ENCODE measurements at places on chromosomes 12 and 14.
A peak's percentile ranks its signal among the peaks of the same experiment; 100 is the strongest.

DNA sequence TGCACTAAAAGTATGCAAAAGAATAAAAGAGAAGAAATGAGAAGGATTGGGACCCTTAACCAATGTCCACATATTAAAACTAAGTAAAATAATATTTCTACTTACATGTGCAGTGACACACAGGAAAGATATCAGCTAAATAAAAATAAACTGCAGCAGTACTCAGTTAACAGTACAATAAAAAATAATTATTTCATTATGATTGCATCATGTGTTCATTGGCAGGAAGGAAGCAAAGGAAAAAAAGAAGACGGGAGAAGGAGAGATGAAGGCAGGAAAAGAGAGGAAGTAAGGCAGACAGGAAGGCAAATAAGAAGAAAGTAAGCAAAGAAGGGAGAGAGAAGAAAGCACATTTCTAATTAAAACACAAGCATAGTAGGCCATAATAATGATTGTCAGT is 33.0 kb downstream of the RASSF9 start:
- no peak for DNase-seq

- DNase-seq = peak; percentile 47
These were observed 441 bp downstream of the RAB5B start for GRCh38 chr12:55974308-55974730.

DNA sequence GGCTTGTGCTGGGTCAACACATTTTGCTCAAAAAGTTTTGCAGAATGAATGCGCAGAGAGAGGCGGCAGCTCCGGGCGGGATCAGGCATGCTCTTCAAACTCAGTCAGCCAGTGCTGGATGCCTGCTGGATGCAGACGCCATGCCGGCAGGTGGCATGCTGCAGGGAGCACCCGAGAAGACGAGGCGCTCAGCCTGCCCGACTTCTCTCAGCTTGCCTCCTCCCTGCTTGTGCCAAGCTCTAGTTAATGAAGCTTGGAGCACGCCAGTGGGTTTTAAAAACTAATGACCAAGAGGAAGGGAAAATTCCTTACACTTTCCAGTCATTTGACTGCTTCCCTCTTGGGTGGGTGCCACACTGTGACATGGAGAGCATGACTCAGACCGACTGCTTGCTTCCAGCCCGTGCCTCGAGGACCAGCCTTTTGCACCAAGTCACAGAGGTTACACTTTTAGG is 39.8 kb downstream of the SLC24A4 start:
- no peak for DNase-seq

DNA sequence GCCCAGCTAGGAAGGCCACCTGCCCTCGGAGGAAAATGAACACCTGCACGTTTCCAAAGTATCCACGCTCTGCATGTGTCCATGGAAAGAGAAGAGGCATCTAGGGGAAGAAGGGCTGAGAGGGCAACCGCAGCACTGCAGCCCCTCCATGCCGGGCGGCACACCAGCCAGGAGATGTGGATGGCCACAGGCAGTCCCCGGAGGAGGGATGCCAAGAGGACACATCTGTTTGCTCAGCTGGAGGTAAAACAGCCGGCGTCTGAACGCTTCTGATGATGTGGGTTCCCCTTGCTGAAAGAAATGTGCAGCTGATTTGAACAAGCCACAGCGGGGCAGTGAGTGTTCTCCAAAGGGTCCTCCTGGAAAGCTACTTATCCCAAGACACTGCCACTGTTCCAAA is 34.0 kb downstream of the CHGA start:
- no peak for DNase-seq

DNA sequence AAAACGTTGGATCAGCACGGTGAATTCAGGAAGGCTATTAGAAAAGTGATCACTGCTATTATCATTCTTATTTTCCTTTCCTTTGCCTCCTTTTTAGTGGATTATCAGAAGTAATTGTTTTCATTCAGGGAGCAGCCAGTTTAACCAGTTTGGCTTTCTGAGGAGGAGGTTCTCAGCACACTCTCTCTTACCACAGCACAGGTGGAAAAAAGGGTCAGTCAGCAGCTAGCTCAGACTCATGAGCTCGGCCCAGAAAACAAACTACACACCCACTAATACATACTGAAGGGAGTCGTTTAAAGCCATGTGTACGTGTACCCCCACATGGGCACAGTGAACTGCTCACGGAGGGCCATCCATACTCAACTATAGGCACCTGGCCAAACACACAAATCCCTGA is 23.2 kb upstream of the MAGOHB start:
- DNase-seq = no peak

DNA sequence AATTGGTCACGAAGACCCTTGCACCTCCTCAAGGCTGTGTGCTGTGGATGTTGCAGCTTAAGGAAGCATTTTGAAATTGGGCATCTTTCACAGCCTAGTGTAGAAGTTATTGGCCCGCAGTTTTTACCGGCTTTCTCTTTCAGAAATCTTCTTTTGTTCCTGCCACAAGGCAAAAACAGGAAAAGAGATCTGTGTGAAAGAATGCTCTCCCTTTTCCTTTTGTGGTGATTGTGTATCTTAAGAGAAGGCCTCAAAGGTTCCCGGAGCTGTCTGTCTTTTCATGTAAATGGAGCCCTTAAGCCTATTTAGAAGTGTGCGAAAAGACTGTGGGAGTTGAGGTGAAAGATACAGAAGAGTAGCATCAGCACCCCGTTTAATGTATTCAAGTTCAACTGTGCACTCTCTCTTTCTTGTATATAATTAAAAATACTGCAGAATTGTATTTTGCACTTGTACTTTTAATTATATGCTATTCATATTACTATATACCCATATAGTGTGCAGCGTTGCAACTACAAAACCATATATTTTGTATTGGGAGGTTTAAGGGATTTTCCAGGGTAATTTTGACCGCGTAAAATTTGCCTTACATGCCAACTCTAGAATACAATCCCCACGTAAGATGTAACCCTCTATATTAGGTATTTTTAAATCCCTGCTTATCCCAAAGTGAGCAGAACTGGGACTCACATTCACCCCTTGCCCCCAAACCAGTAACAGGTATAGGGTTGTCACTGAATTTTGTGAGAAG is 441.7 kb downstream of the RAD51B start:
- DNase-seq = no peak

DNA sequence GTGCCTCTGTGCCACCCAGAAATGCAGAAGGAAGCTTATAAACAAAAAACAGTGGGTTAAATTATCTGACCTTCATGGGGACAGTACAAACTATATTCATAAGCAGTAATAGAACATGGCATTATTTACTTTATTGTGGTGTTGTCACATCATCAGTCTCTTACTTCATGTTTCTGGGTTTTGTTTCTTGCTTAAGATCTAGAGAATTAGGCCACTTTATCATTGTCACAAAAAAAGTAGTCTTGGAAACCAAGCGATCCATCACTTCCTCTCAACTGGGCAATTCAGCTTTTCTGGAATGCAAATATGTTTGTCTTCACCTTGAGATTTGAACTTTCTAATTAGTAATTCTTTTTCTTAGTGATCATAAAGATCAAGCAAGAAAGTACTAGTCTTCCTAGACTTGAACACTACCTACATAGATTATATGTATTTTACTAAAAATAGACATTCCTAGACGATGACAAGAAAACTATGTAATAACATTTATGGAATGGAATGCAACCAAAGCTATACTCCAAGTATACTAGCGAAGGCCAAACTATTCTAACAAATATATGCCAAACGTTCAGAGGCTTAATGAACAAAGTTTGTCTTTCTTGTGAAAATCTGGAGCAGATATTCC is 363.4 kb downstream of the DAD1 start:
- DNase-seq = no peak

DNA sequence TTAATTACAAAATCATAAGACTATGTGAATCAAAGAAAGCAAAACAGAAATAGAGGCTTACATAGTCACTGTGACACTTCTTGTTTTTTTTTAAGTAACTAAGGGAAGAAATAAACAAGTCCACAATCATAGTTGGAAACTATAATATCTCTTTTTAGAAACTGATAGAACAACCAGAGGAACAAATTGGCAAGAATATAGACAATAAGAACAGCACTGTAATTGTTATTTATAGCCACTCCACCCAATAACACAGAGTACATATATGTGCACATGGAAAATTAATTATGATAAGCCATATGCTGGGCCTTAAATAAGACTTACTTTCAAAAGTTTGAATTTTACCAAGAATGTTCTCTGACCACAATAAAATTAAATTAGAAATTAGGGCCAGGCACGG is 101.1 kb downstream of the PLEKHG7 start:
- no peak for DNase-seq

DNA sequence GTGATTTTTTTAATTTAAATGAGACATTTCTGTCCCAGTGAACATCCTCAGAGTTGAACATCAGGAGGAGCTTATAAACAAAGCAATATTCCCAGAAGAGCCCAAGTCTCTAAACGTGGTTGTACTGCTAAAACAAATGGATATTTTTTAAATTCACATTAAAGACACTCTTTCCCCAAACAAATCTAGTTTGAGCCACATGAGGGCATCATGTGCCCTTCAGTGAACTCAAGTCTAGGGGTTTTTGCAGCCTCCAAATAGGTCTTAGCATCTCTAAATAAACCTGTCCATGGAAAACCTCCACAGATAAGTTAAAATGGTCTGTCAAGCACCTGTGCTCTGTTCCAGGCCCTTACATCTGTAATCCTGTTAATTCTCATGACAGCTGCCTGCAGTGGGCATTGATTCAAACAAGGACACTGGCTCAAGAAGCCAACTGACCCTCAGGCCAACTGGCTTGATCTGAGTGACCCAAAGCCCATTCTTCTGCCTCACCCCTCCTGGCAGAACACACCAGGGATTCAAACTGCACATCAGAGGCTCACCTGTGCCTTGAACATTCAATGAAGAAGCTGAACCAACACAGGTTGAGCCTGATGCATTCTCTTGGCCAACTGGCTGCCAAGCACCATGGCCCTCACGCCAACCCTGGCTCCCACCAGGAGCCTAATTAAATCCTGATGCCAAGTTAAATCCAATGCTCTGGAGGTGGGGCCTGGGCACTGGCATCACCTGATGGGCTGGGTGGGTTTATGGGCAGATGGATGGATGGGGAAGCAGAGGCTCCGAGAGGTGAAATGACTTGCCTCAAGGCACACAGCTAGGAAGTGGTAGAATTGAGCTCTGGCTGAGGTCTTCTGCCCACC is 8.6 kb downstream of the ISCU start:
- no peak for DNase-seq

DNA sequence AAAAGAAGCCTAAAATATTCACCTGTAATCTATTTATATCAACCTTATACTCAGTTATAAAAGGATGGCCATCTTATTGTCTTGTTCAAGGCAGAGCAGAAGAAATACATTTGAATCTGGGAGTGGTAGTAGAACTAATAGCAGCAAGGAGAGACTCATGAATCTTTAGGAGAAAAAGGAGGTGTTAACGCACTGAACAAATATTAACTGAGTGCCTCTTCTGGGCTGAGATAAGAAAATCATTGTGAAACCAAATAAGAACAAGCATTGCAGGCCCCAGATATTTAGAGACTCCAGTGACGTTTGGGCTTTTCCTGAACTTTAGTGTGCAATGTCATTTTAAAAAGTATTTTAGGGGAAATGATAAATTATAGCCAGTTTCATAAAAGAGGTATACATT is 790.6 kb downstream of the DIO2 start:
- DNase-seq = no peak

GRCh38 chr12:92261071-92261470 is 115.4 kb upstream of the BTG1 start:
- DNase-seq = no peak

GRCh38 chr12:92339198-92339821 is 193.7 kb upstream of the BTG1 start:
- DNase-seq = no peak

GRCh38 chr14:64942531-64943111 is at the start of gene GPX2:
GPX2 (minus strand) TSS chr14:64942745; CDS start chr14:64942726, 19 bp downstream.
- DNase-seq = no peak

DNA sequence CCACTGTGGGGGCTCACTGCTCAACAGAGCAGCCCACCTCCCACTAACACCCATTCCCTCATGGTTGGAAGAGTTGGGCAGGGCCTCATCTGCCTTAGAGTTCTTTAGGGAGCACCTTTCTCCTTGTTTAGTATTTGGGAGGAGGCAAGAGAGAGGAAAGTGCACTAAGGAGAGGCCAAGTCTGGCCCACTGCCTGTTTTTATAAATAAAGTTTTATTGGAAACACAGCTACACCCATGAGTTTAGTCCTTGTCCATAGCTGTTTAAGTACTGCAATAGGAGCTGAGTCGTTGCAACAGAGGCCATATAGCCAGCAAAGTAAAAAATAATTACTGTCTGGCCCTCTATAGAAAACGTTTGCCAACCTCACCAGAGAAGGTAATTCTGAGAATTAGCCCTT is 63.9 kb downstream of the C14orf132 start:
- DNase-seq = no peak

DNA sequence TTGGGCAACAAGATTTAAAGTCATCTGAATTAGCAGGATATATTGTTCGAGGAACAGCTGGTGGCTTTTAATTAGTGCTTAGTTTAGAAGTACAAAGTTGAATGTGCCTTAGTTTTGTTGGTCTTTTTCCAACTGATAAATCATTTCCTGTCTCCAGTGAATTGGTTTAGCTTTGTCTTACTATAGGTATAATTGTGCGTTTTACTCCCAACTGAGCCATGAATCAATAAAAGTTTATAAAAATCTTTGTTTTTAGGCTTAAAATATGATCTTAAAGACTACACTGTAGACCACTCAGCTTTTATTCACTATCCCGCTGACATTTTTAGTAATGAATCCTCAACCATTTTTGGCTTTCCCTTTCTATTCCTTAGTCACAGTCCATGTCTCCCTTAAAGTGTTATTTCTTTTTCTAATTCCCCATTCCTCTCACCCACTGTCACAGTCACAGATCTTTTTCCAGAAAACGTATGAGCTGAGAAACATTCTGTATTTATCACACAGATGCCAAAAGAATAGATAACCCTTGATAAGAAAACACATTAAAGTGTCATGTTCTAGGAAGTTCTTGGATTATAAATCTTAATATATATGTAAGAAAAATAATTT is 34.0 kb upstream of the ALG10 start:
- no peak for DNase-seq

DNA sequence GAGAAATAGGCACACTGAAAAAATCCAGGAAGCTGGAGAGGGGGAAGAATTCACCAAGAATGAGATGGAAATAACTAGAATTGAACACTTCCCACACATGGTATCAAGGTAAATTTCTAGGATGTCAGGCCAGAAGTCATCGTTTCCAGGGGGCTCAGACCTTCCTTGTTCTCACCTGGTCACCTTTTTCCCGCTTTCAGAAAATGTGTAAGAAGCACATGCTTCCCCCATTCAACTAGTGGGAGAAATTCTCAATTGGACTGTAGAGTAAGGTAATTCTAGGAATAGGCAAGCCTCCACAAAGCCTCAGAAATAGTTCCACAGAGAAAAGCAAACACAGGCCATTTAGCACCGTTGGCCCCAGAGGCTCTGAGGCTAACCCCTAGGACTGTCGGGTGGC is 2.8 kb upstream of the PTMS start:
- no peak for DNase-seq

Data from activated CD4-positive, alpha-beta T cell treated with anti-CD3 and anti-CD28 coated beads for 4 hours (primary cell).